ENCODE measurements at places on chromosomes 1 and 21.
A peak's percentile ranks its signal among the peaks of the same experiment; 100 is the strongest.

- DNase-seq, result no peak
Observed at GRCh38 chr1:186681121-186681520, 898 bp upstream of the PTGS2 start.

DNA sequence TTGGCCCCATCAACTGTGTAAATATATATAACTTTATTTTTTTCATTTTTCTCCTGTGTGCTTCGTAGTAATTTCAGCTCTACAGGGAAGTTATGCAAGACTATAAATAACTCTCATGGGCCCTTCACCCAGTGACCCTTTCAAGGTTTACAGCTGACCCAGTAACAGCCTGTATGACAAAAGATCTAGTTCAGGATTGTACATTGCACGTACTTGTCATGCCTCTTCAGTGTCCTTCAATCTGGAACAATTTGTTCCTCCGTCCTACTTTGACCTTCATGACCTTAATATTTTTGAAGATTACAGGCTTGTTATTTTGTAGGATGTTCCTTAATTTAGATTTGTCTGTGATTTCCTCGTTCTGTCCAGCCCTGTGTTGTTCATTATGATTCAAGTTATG, 40.5 kb downstream of the BRINP2 start:
- DNase-seq, result no peak

- DNase-seq, result no peak
Observed at GRCh38 chr21:19461481-19462205, 1058.1 kb upstream of the TMPRSS15 start.

GRCh38 chr1:34547046-34547674, 207.7 kb upstream of the GJB5 start:
- DNase-seq, result no peak

DNA sequence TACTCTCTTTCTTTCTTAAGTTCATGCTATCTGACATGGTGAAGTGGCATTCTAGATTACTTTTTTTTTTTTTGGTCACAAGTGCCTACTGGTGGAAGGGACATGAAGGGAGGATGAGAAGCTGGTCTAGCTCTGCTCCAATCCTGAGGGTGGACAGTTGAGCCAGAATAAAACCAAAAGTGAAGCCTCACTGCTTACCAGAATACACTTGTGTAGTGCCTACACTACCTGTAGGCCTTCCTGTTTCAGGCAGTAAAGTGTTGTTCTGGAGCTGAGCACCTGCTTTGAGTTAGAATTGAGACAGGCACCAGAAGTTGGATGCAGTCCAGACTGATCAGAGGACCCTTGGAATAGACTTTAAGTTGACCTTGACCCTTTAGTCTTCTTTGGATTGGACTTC, 40.4 kb upstream of the APOBEC4 start:
- no peak for DNase-seq

- DNase-seq, result no peak
Observed at GRCh38 chr1:192747301-192747700, 61.5 kb upstream of the RGS2 start.

- DNase-seq, result no peak
Observed at GRCh38 chr1:78840453-78841271, 165.9 kb downstream of the ADGRL4 start.

- DNase-seq, result no peak
Observed at GRCh38 chr1:204524986-204525385, 8.8 kb downstream of the MDM4 start.

GRCh38 chr1:37354876-37355650, 119.3 kb upstream of the ZC3H12A start:
- no peak for DNase-seq

DNA sequence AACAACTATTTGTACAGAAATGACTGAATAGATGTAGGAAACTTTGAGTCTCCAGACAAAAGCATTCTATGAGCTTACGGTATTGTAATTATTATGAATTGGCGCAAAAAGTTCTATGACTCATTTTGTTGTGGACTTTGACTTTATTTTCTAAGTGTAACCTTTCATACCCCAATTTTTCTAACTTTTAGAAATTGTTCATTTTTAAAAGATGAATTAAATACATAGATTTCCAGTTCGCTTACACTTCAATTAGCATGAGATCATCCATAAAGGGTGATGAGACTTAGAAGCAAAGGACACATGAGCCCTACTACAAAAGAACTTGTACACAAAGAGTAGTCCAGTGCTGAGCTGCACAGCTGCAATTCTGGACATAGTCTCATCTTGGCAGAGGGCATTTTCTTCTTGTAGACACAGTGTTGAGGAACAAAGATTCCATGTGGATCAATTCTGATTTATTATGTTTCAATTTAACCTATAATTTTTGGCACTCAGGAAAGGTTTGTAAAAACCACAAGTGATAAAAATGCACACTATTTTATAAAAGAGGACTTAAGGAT, 431.1 kb downstream of the LRRIQ3 start:
- DNase-seq, result no peak

- DNase-seq, result no peak
Observed at GRCh38 chr1:245201827-245202226, 47.0 kb downstream of the KIF26B start.

- DNase-seq, result no peak
Observed at GRCh38 chr1:55057956-55058298, 18.6 kb downstream of the PCSK9 start.

DNA sequence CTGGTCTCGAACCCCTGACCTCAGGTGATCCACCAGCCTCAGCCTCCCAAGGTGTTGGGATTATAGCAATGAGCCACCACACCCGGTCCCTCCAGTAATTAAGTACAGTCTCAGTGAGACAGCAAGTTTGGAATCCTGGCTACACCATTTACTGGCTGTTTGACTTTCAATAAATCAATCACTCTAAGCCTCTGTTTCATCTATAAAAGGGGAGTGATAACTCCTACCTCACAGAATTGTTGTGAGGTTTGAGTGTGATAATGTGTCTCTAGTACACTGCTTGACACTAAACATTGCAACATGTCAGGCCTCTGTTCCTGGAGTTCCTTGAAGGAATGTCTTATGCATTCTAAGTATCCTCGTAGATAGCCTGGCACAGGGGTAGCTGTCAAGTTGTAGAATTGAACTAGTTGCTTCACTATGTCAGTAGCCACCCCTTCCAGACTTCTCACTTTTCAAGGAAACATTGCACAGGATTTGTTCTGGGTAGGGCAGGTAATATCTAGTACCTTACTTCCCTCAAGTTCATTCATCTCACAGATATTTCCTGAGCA, 12.4 kb downstream of the ENTREP3 start:
- DNase-seq, result no peak

GRCh38 chr1:115164484-115164883, 75.2 kb upstream of the TSPAN2 start:
- no peak for DNase-seq

- peak; percentile 72 for DNase-seq
Observed at GRCh38 chr1:234772345-234773147, 162.6 kb upstream of the IRF2BP2 start.

GRCh38 chr1:91148641-91149069, 126.8 kb upstream of the ZNF644 start:
- no peak for DNase-seq

- DNase-seq, result no peak
Observed at GRCh38 chr1:180280617-180281016, 50.6 kb downstream of the LHX4 start.

DNA sequence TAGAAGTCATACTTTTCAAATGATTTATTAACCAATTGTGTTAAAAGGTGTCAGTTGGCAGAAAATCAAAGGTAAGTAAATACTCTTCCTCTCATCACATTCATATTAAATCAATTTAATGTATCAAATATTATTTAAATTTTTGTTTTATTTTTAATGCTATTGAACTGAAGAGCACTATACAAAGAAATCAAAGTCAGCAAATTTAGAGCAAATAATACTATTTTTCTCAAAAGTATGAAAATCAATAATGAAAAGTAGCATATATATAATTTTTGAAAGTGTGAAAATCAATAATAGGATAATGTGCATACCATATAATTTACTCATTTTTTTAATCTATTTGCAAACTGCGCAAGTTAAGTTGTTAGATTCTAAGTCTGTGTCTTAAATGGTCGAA, 181.0 kb downstream of the SPATA17 start:
- no peak for DNase-seq

DNA sequence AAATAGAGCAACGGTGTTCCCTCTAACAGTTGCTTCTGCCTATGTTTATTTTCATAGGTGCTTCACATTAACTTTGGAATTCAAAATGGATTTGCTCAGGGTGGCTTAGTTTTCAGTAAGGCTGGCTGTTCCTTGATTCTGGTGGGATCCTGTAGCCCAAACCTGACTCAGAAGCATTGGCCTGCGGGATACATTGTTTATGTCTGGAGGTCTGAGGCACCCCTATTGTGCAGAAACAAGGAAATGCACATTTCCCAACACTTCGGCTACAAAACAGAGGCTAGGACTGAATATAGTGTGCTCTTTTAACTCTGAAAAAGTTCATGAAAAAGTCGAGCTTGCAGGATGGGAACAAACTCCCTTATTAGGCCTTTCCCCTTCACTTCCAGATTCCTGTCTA, 133.8 kb upstream of the F3 start:
- no peak for DNase-seq

DNA sequence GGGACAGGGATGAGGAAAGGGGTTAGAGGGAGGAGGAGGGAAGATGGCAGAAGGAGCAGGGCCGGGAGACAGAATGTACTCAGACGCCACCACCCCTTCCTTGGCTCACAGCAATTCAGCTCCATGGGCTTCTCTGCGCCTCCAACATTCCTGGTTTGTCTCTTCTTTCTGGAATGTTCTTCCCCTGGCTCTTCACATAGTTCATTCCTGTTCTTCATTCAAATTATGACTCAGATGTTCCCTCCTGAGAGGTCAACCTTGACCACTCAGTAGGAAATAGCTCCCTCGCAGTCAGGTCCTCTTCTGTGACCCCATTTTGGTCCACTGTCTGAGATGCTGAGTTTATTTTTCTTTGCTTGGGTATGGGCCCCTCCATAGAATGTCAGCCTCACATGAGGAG, 203.2 kb downstream of the C1orf94 start:
- no peak for DNase-seq

DNA sequence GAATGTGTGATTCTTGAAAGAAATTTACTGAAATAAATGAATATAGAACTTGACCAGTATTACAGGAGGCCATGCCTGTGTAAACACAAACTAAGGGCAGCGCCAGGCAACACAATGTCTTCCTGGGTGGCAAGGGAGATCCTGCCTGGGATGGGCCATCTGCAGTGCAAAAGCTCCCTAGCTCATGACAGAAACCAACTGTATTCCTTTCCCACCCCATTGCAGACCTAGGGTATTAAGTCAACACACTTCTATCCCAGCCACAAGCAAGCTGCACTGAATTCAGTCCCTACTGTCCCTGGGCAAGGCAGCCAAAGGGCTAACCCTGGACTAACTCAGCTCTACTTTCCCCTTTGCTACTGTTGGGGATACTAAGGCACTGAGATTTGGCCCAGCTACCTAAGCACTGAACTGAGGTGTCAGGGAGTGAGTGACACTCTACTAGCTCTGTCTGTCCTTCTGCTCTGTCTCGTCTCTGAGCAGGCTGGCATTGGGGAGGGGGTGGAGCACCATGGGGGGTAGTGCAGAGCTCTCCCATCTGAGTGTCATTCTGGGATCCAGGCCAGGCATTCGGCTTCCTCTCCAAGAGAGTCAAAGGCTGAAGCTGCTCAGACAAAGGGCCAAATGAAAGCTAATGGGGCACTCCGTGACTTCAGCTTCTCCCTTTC, 2.5 kb downstream of the INKA2 start:
- no peak for DNase-seq

- no peak for DNase-seq
Observed at GRCh38 chr1:234018816-234019215, 114.3 kb downstream of the SLC35F3 start.

- no peak for DNase-seq
Observed at GRCh38 chr1:2438038-2438437, 25.7 kb upstream of the PEX10 start.

GRCh38 chr1:193479187-193479586, 292.8 kb upstream of the B3GALT2 start:
- DNase-seq, result peak; percentile 28

GRCh38 chr1:204288021-204288588, 71.6 kb downstream of the PLEKHA6 start:
- DNase-seq, result no peak

GRCh38 chr1:180976191-180976590, 46.5 kb downstream of the STX6 start:
- DNase-seq, result no peak

DNA sequence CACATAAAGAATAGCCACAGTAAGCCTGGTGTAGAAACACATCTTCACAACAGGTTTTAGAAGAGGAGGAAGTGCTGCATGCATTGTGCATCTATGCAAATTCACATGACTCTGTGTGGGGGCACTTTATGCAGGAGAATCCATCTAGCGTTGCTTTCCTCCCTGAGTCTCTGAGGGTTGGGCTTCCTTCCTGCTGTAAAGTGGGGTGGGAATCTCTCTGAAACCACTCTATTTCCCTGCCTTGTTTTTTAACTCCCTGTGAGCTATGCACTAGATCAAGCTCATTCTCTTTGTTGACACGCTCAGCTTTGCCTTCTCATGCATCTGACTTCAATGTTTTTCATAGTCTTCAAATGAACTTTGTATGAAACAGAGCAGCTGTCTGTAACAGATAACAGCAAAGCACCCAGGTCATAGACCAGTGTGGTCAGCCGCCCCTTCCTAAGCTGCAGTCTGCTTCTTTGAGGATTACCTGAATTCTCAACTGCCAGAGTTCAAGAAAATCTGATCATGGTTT, 102.7 kb upstream of the DPH5 start:
- no peak for DNase-seq

GRCh38 chr1:29736582-29737188, 500.4 kb downstream of the PTPRU start:
- no peak for DNase-seq

- DNase-seq, result no peak
Observed at GRCh38 chr1:184514447-184514846, 127.6 kb downstream of the C1orf21 start.

DNA sequence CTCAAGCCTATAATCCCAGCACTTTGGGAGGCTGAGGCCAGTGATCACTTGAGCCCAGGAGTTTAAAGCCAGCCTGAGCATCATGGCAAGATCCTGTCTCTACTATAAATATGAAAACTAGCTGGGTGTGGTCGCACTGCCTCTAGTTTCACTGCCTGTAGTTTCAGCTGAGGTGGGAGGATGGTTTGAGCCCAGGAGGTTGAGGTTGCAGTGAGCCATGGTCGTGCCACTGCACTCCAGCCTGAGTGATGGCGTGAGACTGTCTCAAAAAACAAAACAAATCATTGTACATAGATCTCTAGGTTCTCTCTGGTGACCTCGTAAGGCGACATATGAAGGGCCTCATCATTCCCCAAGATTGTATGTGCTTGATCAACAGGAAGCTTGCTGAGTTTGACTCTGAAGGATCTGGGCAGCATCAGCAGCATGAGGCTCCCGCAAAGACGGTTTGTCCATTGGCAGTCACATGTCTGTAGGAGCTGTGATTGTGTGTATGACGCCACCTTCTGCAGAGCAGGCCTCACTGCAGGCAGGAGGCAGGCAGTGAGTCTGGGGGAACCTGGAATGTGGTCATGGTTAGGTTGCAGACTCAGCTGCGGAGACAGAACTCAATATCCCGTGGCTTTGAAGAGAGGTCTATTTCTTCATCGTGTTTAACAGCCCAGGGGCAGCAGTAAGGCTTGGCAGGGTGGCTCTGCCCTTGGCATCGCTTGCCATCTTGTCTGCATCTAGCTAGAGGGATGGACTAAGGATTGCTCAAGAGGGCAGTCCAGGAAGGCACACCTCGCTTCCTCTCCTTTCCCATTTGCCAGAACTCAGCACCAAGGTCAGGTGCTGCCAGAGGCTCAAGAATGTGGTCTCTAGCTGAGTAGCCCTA, 14.0 kb downstream of the ATP5PO start:
- no peak for DNase-seq
